ENCODE measurements at places on chromosomes 3 and 15.

GRCh38 chr15:85986741-85987140 is 92.9 kb upstream of the AGBL1 start:
- DNase-seq = no peak

DNA sequence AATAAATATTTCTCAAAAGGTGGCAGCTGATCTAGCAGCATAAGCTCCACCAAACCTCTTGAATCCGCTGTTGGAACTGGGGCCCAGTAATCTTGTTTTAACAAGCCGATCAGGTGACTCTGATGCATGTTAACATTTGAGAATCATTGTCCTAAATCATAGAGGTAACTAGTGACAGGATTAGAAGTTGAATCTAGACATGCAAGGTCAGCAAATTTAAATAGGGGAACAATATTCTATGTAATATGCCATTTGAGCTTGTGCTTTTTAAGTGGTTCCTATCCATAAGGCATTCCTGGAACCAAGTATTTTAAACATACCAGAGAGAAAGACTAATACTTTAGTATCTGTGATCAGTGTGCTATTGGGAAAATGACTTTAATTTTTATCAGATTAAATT is 412.8 kb downstream of the PYDC2 start:
- no peak for DNase-seq

DNA sequence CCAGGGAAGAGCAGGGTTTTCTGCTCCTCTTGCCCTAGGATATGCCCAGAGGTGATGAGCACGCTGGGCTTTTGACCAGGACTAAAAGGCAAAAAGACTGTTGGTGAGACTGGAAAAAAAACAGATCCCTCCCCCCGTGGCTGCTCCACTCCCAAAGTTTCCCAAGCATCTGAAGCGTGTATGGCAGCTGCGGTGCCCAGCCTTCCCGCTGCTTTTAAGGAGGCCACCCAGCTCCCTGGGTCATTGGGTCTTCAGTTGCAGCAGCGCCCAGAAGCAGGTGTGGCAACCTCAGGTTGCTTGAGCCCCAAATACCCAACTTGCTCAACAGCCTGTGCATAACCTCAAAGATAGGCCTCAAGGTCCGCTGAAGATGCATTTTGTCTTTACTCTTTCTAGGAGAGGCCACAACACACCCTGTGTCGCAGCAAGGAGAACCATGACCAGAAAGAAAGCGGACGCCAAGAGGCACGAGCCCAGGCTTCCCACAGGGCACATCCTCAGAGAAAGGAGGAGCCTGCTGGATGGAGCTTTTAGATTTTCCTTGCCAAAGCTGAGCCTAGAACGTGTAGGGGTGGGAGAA is 2.0 kb downstream of the SRGAP3 start:
- no peak for DNase-seq

- no peak for DNase-seq
Observed at GRCh38 chr15:82808634-82809041, 790 bp upstream of the WHAMM start.

GRCh38 chr3:146732325-146732724 is 127.2 kb upstream of the PLSCR5 start:
- no peak for DNase-seq
